ENCODE measurements at places on chromosomes 3 and 15.

DNA sequence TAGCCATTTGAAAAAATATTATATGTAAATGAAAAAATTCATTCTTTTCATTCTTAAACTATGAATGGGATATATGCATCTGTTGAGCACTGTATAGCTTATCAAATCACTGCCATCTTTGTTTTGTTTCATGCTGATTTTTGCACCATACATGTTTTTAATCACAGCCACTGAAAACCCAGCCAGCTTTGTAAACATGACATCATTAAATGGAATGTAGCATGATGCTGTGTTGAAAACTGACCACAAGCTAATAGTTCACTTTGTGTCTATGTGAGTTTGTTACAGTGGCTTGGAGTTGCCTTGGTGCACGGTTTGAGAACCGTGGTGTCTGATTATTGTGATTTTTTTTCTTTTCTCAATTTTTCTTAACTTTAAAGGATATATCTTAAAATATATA is 75.7 kb downstream of the GMPS start:
- DNase-seq = no peak

DNA sequence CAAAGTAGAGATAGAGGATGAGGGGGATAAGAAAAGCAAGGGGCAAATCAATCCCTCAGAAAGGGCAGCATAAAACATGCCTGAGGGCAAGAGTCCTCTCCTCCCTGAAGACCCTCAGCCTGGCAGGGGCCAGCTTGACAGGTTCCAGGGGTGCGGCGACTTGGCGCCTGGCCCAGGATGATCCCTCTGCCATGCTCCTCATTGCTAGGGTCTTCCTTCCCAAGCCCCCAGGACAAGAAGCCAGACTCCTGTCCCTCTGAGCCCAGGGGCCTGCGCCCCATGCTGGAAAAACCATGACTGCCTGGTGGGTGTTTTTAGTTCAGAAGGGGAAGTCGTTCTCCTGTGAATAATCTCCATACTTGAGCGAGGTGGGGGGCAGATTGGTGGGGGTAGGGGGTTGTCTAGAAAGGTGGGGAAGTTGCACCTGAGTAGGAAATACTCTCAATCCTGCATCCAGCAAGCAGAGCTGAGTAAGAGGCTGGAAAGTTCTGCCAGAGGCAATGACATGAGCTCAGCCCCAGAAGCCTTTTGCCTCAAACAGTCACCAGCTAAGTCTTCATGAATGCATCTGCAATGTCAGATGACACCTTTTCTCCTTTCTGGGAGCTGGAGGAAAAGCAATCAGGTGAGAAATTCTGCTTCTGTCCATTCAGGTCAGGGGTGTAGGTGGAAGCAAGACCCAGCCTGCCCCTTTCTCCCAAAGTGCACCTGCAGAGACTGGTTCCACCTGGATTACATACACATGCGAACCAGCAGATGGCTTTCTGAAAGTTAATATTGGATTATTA is 18.3 kb downstream of the SLC12A8 start:
- DNase-seq = no peak

GRCh38 chr3:128345196-128345595 is 121.5 kb downstream of the DNAJB8 start:
- no peak for DNase-seq

GRCh38 chr15:52306270-52306669 is 10.7 kb upstream of the MYO5C start:
- no peak for DNase-seq

DNA sequence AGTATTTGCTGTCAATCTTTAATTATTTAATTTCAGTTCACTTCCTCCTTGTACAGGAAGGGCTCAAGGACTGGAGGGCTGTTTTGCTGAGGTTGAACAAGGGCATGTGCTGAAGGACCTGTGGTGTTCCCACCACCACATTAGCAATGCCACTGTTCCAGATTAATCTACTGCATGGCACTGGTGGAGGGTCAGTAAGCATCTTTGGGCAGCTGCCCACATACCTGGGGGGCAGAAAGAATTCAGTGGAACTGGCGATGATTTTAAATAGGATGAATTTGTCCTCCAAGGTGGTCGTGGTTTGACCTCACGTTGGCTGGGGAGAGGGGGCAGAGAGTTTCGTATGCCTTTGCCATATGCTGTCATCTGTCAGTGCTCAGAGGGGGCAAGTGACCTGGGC is 244.8 kb downstream of the TLE3 start:
- no peak for DNase-seq

DNA sequence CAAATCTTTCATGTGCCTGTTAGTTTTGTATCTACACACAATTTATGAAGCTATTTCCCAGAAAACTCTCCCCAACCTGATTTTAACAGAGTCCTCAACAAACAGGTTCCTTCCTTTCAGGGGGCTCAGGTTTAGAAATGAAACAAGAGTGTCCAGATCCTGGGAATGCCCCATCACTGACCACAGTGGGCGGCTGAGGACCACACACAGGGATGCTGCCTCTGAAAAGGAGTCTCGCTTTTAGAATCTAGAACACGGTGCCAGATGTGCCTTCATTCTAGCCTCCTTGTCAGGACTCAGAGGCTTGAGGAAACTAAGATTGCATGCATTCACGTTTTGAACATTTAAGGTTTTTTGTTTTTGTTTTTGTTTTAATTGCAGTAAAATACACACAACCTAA is 115.0 kb downstream of the FOXB1 start:
- no peak for DNase-seq

DNA sequence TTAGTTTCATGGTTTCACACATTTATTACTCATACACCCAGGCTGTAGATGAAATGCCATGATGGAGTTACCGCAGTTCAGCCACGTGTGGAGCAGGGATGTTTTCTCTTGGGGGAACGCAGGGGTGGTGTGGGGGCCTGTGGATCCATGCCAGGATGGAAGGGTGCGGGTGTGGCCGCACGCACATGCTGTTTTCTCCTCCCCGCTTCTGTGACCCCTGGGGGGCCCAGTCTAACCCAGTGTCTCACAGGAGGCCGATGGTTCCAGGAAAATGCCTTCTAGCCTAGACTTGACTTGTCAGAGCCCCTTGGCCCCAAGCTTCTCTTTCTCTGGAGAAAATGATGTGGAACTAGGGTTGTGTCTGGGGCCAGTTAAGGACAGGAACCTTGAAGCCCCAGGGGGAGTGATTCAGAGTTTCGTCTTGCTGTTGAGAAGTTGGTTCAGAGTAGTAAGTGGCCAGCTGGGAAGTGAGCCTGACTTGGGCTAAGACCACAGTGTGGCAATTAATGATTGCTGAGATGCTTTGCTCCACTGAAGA is 240.4 kb upstream of the BHLHE40 start:
- DNase-seq = no peak

- DNase-seq = peak; percentile 91
These were observed at the start of gene RAD18 for GRCh38 chr3:8963137-8963853. Gene RAD18, minus strand, starts transcription at chr3:8963472. Its CDS starts 87 bp downstream, at chr3:8963385.

GRCh38 chr3:87333393-87333892 is 57.1 kb upstream of the POU1F1 start:
- peak; percentile 20 for DNase-seq

- no peak for DNase-seq
These were observed 3.5 kb downstream of the SIDT1 start for GRCh38 chr3:113535898-113536297.

- DNase-seq = no peak
These were observed 617.5 kb upstream of the CCDC54 start for GRCh38 chr3:106759731-106760130.

- DNase-seq = no peak
These were observed 115.6 kb upstream of the AGTR1 start for GRCh38 chr3:148582126-148582525.

DNA sequence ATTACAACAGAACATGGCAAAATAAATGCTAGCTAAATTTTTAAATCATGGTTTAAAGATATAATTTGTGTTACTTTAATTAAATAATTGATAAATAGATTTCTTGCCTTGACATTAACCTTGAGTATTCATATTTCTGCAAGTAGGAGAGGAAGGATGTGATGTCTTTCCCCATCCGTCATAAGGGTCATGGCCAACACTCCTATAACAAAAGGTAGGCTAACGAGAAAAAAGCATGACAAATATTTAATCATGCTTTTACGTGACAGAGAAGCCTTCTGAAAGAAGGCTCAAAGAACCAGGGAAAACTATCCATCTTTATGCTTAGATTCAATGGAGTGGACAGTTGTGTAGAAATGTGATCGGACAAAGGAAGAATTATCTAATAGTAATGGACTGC is 135.2 kb downstream of the SERPINI1 start:
- DNase-seq = no peak

DNA sequence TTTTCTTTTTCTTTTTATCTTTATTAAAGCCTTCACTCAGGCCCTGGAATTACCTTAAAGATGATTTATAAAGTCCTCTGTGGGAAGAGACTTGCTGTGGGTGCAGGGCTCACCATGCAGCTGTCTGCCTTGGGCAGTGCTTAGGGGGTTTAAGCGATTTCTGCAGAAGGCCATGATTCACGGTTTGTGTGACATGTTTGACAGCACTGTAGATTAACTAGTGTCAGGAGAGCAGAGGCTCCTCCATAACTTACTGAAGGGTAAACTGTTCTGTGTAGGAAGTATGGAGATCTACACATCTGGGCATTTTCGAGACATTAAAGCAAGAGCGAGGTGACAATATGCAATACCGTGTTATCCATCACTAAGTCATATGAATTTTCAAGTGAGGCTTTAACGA is 137.7 kb downstream of the LRIG1 start:
- no peak for DNase-seq

- DNase-seq = peak; percentile 85
These were observed at the start of gene ATP6V1A for GRCh38 chr3:113746548-113747282. Gene ATP6V1A, plus strand, starts transcription at chr3:113747035. Its CDS starts 31,719 bp downstream, at chr3:113778754.

GRCh38 chr3:41103200-41103599 is 96.1 kb upstream of the CTNNB1 start:
- DNase-seq = no peak

DNA sequence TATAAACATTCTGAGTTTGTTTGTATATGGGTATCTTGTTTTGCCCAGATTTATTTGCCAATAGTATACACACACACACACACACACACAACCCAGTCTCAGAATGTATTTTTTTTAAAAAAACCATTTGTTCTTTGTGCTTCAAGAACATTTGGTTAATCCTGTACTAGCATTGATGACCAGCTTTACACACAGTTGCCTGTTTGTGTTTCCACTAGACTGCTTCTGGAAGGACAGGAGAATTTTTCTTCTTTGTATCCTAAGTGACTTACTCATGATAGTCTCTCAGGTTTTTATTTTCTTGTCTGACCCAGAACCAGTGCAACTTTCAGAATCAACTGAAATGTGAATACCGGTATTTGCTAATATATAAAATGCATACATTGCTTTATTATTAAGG is 40.5 kb downstream of the U2SURP start:
- no peak for DNase-seq

DNA sequence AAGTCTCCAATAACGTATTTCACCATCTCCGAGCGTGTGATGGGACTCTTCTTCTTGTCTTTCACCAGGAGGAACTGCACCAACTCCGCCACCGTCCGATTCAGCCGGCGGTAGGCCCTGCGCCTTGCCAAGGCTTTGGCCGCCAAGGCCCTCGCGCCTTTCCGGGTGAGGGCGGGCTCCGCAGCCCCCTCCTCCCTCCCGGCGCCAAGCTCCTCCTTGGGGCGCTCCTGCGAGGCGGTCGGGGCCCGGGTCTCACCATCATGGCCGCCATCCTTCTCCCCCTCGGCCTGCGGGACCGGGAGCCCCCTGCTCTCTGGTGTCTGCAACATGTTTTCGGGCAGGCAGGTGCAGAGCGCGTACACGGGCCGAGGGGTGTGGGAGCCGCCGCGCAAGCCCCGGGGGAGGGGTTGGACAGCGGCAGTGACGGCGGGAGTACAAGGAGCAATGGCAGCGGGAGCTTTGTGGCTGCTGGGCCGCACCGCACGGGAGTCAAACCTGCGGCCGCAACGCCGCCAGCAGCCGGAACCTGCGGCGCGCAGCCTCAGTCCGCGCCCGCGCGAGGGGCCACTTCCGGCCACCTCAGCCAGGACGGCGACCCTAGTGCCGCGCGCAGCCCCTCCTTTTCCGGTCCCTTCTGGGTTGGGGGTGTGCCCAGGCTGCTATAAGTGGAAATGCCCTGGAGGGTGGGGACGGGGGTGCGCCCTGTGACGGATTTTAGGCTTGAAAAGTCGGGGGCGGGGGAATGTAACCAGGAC is at the start of gene MAGEF1:
TSS of gene MAGEF1 (minus strand) at position 572 of the 755 bp plus-strand sequence. CDS start at position 329, 243 bp downstream.
- peak; percentile 81 for DNase-seq

GRCh38 chr15:76204916-76205460 is 106.3 kb downstream of the ETFA start:
- no peak for DNase-seq

DNA sequence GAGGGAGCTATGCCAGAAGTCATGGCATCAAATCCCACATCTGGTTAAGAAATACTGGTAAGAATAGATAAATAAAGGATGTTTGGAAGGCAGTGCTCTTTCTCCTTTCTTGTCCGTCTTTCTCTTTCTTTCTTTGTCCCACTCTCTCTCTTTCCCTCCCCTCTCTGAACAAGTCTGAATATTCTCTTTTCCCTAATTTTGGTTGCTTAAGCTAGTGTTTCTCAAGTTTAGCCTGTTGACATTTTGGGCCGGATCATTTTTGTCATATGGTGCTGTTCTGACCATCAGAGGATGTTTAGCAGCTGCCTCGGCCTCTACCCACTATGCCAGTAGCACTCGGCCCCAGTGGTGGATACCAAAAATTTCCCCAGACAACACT is 405.3 kb upstream of the C2CD4B start:
- DNase-seq = no peak

DNA sequence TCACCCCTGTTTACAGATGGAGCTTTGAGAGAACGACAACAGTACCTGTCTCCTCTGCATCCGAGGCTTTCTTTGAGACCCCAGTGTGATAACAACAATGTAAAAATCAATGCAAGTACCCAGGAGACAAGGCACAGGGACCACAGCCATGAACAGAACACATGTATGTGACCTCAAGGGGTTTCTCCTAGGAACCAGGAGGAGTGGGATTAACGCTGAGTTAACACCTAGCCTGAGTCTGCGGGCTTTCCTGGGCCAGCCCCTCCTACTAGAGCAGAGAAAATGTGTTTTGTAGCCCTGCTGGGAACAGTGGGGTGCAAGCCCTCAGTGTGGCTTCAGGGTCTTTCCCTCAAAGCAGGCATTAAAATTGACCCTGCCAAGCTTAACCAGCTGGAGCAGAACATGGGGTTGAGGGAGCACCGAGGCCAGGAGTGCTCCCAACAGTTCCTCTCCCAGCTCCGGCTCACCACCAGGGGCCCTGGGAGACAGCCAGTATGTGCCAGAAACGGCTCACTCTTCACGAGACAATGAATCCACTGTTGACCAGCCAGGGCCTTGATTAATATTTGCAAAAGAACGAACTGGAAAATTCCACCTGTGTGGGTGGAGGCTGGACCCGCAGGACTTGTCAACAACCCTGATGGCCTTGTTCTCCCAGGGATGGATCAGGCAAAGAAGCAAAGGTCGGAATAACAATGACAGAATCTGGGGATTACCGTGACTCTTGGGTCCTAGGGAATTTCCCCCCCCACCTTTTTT is 3.6 kb downstream of the CHDH start:
- no peak for DNase-seq

Measured in stimulated activated naive CD8-positive, alpha-beta T cell treated with anti-CD3 and anti-CD28 coated beads, Interleukin-15, amount 100 ng/mL, for 72 hours (primary cell).